ENCODE measurements at places on chromosomes 7 and 10.

DNA sequence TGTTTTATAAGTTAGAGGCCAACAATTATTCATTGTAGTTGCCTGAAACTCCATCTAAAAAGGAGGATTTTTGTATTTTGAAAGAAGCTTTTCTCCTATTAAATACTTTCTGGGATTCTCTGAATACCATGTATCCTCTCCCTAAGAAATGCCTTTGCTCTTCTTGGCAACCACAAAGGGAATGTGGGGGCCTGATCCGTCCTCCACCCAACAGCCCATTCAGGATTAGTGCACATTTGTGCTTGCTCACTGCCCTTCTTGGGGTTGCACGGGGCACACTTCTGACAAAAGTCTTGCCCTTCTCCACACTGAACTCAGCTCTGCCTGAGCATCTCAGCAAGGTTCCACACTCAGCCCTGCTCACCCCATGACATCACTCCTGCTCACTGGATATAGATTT lies 194.2 kb downstream of the SLC25A13 start:
- no peak for DNase-seq

GRCh38 chr10:101835362-101835761 lies 8.2 kb downstream of the KCNIP2 start:
- no peak for DNase-seq

DNA sequence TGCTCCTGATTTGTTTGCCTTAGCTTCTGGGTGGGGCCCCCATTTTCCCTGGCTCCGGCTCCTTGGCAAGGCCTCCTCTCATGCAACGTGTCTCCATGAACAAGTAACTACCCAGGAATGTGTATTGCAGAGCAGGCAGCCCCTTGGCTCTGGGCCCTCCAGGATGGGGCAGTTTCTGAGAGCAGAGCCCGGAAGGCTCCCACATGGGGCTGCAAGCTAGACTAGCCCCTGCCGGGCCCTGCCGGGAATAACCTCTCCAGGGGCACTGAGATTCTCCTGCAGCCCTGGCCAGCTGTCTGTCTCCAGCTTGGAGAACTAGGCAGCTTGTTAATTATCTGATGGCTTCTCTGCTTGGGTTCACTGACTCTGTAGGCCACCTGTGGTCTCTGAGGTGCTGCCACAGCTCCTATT lies 184.0 kb upstream of the INHBA start:
- DNase-seq = peak; percentile 53

GRCh38 chr7:131027287-131027773 lies 293.3 kb upstream of the KLF14 start:
- no peak for DNase-seq

GRCh38 chr10:51340366-51340765 lies 266.1 kb downstream of the PRKG1 start:
- no peak for DNase-seq

DNA sequence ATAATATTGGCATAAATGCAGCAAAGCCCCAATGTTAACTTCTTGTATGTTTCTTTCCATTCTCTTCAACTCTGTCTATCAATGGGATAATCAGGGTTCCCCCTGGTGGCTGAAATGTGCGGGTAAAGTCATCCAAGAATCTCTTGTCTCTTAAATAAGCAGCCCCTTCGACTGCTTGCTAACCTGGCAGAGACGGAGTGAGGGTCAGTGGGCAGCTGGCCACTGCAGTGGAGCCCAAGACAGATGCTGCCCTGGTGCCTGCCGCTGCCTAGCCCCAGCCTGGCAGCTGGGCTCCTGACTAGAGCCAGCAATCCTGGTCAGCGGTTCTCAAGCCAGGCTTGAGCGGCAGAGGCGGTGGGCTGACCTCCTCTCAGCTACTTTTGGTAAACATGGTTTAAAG lies 248.9 kb downstream of the COBL start:
- peak; percentile 78 for DNase-seq

DNA sequence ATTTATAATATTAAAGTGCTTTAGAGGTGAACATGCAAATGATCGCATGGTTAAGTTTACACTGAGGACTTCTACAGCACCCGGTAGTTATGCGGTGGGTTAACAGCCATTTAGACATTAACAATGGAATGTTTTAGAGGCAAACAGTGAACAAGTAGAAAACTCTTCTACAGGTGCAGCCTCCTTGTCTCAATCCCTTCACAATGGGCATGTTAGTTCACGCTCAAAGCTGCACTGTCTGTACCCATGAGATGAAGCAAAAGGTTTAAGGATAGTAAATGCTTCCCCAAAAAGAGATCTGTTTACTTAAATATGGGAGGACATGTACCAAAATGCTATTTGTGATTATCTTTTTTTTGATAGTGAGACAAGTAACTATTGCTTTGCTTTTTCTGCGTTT lies 25.1 kb downstream of the PUS7 start:
- DNase-seq = no peak

DNA sequence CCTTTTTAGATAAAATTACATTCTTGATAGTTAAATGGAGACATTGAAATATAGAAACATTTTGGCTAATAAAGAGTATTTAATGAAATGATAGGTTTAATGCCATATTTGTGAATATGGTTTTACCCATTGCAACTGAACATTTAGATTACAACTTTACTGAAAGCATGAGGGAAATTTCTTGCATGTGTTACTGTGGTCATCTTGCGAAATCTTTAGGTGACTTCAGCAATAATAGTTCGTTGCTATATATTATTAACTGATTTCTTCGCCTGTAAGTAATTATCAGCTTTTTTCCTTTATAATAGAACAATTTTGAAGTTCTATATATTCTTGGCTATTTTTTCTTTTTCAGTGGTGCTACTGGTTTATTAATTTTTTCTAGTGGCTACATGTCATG lies 83.2 kb downstream of the MLLT10 start:
- DNase-seq = no peak

GRCh38 chr10:88707429-88708155 lies 1.5 kb downstream of the LIPK start:
- no peak for DNase-seq

DNA sequence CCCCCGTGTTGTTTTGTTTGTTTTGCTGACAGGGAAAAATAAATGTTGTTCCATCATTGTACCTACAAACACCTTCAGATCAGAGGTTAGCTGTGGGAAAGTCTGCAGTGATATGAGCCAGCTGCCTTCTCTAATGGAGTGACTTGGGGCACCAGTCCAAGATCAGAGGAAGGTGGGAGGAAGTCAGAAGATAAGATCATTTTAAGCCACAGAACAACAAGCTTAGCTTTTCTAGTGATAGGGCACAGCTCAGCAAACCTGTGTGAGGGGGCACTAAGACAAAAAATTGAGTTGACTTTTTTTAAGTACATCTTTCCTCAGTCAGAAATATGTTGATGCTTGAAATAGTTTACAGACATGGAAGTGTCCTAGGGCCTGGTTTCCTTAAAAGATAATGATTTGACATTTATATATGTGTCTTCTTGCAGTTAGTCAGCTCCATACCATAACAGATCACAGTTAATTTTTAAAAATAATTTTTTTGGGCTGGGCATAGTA lies 240.3 kb upstream of the KAT6B start:
- no peak for DNase-seq

- no peak for DNase-seq
Measured at GRCh38 chr7:31192986-31193385, 140.9 kb downstream of the ADCYAP1R1 start.

DNA sequence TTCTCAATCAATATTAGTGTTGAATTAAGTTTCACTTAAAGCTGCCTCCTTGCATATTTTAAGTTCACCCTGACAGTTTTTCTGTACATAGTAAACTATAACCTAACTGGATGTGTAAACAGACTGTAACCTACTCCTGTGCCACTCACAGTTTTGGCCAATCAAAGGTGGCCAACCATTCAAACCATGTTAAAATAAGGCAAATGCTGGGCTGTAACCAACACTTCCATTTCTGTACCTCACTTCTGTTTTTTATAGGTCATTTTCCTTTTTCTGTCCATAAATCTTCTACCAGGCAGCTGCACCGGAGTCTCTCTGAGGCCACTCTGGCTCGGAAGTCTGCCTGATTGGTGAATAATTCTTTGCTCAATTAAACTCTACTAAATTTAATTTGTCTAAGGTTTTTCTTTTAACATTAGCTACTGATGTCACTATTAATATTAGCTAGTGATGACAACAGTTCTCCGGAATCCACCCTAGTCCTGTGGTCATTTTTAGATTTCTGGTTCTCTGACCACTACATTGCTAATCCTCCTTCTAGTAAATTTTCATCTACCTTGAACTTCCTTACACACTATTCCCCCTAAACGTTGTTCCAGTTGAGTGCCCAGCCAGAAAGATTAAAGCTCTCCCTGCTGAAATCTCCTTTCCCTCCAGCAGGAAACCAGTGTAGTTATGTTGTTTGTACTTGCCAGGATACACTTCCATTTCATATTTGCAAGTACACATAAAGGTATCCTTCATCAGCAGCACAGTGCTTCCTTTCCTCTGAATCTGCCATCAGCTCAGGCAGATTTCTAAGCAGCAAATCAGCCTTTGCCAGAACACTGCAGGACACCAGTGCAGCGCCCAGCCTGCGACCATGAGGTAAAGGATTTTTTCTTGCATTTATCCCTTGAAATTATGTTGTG lies 18.6 kb upstream of the IFIT2 start:
- no peak for DNase-seq

DNA sequence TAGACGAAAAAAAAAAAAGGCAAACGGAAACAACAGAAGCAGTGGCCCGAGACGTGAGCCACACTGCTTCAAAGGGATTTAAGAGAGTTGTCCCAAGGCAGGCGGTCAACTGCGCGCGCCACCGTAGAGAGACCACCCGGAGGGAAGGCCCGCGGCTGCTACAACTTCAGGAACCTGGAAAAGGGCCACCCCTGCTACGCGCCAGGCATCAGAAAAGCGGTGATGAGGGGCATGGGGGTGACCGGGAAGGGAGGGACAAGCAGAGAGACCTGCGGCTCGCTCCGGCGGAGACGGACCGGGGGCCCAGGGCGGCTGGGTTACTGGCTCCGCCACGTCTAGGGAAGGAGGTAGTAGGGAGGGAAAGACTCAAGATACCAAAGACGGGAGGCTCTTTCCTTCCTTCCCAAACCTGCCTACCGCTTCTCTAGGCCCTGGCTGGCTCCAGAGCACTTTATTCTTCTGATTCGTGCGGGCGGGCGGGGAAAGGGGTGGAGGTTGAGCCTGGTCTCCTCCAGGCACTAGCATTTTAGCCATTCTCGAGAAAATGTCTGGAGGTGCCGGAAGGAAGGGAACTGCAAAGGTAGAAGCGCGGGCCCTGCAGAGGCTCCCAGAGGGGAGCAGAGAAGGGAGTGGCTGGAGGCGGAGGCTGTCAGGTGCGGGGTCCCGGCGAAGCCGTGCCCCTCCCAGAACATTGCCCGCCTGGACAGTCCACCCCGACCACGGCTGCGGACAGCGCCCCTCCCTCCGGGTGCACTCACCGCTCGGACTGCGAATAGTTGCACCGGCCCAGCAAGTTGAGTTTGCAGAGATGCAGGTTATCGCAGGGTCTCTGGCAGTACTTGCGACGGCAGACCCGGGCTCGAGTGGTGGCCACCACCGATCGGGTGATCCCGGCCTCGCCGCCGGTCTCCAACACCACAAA lies 993 bp downstream of the ZC3HAV1 start:
- DNase-seq = peak; percentile 30
